ENCODE measurements at places on chromosomes 1 and 21. TPM values are rescaled to one million over a fixed set of nuclear protein-coding genes. Genes with fewer than 3 reads are reported as not detected.
A peak's percentile ranks its signal among the peaks of the same experiment; 100 is the strongest.

Gene SPRR4
- not detected for total RNA-seq

Gene FBXO2
- total RNA-seq, result 1.3 TPM

Gene SPRR2B
- not detected for total RNA-seq

DNA sequence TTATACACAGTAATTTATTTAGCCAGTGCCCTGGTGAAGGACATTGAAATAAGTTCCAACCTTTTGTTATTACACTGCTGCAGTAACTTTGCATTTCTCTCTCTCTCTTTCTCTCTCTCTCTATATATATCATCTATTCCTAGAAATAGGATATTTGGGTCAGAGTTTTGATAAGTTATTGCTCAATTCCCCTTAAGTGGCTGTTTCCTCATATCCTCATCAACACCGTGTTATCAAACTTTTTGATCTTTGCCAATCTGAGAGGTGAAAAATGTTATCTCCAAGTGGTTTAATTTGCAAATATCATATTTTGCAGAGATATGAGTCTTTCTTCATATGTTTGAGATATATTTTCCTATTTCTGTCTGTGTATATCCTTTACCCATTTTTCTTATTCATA, 1.6 kb upstream of the SRSF4 start:
- H3K27me3 ChIP-seq, result no peaks in the 10 kb centered on the region
- H3K4me1 ChIP-seq, result no peaks in the 10 kb centered on the region
- H3K36me3 ChIP-seq, result no peaks in the 10 kb centered on the region
- H3K27ac ChIP-seq, result no peak overlapping the region
- H3K4me3 ChIP-seq, result no peak overlapping the region
- no peak for DNase-seq

- no peak for DNase-seq
- no peak overlapping the region for H3K4me3 ChIP-seq
- H3K4me1 ChIP-seq, result no peaks in the 10 kb centered on the region
- H3K27me3 ChIP-seq, result no peaks in the 10 kb centered on the region
Measured at GRCh38 chr1:212368073-212368484, 46.6 kb downstream of the PACC1 start.

DNA sequence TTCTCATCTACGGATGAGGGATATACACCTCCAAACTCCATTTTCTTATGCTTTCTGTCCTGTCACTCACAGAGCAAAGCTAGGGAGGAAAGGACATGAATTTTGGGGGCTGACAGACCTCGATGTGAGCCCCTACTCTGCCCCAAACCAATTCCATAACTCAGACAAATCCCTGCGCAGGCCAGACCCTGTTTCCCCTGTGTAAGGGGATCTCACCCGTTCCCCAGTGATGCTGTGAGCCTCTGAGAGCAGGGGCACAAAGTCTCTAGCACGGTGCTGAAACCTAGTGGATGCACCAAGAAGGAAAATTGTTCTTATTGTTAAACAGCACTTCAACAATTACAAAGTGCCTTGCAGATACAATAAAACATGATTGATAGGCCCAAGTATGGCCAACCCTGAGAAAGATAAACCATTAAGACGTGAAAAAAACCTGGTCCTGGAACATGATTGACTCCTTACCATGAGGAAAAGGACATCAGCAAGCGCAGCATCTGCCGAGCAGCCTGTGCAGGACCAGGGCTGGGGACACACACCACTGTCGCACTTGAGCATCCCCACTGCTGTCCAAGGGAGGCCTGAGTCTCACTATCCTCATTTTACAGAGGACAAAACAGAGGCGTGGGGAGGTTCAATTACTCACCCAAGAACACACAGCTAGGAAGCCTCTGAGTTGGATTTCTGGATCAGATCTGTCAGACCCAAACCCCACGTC, 137.8 kb downstream of the GLIS1 start:
- peak; percentile 14 for DNase-seq
- no peak overlapping the region for H3K27ac ChIP-seq
- H3K4me3 ChIP-seq, result no peak overlapping the region
- H3K27me3 ChIP-seq, result no peaks in the 10 kb centered on the region

GRCh38 chr21:33865996-33866575, 49.5 kb downstream of the ATP5PO start:
- no peaks in the 10 kb centered on the region for H3K27me3 ChIP-seq
- H3K27ac ChIP-seq, result no peak overlapping the region
- no peak for DNase-seq
- no peaks in the 10 kb centered on the region for H3K36me3 ChIP-seq
- H3K4me1 ChIP-seq, result no peaks in the 10 kb centered on the region
- H3K4me3 ChIP-seq, result no peak overlapping the region

DNA sequence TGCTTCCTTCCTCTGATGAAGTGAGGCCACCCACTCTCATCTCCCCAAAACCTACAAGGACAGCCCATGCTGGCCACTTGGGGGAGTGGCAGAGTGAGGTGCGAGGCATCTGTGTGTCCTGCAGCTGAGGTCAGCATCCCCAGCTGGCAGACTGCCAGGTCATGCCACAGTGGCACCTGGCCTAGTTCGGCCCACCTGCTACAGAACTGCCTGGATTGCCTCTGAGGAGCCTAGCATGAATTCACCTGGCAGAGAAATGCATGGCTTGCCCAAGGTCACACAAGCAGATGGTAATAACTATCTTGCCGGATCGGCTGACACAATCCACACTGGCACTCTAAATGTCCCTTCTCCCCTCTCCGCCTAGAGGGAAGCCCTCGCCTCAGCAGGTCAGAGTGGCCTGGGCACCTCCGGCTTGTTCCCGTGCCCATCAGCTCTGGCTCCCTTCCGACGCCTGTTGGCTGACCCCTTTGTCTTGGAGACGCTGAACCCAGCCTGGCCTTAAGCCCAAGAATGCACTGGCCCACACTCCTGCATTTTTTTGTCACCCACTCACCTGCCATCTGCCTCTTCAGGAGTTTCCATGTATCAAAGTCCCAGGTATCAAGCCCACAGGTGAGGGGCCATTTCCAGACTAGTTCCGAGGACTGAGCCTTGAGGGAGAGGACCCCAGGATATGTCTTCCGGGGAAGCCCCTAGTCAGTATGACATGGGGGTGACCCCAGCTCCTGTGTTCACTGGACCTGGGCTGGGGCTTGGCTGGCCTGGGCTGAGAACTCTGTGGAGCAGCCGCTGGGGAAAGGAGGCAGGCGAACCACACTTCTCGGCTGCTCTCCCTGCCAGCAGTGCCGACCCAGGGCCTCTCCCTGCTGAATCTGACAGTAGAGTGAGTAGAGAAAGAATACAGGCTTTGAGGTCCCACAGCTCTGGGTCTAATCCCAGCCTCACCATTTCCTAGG, 21.7 kb downstream of the ECE1 start:
- no peak overlapping the region for H3K4me3 ChIP-seq
- DNase-seq, result peak; percentile 81
